ENCODE measurements at places on chromosomes 16 and 17.

DNA sequence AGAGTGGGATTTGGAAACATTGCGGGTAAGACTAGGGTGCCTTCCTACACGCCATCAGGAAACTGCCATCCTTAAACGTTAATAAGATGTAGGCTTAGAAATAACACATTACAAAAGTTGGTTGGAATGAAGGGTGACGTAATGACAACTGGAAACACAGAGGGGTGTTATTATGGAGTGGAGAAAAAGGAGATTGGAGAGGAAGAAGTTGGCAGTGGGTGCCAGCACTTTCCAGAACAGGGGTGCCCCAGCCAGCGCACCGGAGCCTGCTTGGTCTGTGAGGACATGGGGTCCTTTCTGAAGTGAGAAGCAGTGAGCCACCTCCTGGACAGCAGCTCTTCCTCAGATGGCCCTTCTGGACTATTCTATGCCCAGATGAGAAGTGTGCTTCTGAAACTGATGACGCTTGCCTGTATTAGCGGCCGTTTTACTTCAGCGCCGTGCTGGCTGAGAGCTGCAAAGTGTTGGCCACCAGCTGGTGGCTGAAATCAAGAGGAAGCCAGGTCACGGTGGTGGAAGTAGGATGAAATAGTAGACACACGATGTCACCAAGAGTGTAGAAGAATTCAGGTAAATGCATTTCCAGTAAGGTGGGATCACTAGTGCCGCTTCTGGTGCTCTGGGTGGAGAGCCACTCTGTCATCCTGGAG lies 244.8 kb downstream of the NTN1 start:
- no peak for DNase-seq

DNA sequence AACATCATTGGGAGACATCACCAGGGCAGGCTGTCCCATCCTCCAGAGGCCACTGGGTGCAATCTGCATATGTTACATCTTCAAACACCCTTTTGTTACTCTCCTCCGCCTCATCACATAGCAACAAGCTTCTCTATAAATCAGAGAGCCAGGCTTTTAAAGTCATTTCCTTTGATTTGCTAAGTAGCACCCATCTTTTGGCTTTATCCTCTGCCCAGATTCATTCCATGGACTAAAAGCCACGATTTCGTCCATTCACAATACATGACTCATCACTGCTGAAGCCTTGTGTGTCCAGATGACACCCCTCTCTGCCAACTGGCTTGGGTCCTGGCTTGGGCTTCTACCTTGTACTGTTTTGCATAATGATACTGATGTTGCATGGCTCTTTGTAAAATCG lies 2.0 kb upstream of the KRT38 start:
- DNase-seq: no peak

DNA sequence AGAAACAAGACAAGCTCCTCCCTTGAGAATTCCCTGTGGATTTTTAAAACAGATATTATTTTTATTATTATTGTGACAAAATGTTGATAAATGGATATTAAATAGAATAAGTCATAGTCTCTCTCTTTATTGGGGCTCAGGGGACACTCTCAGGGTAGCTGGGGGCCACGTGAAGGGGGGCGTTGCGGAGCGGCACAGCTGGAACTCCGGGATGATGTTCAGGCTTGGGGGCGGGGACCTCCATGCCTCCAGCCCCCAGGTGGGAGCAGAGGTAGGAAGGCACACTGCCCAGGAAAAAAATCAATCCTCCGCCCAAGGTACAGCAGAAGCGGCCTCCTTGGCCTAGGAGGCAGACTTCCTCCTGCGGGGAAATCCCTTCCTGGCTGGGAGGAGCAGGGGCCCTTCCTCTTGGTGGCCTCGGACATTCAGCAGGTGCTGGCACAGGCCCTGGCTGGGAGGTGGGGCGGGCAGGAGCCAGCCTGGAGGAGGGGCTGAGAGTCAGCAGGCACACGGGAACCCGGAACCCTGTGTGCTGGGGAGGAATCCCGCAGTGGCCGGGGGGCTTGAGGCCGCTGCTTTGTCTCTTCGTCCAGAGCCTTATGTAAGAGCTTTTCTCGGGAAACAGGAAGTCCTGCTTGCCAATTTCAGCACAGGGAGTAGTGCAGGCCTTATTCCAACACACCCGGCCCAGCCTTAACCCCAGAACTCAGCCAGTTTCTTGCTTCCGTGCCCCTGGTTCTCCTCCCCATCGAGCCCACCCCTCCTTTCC lies 591 bp upstream of the TNFSF13 start:
- DNase-seq: no peak

GRCh38 chr16:83397601-83398291 lies 410.0 kb upstream of the HSBP1 start:
- DNase-seq: no peak

GRCh38 chr16:78257376-78257728 lies 157.9 kb downstream of the WWOX start:
- DNase-seq: no peak
